Epithelial cell of prostate (primary cell): ENCODE measurements at places on chromosomes 1 and 21.

- DNase-seq: peak; percentile 62
Observed at GRCh38 chr1:51592711-51593110, 24.2 kb upstream of the OSBPL9 start.

DNA sequence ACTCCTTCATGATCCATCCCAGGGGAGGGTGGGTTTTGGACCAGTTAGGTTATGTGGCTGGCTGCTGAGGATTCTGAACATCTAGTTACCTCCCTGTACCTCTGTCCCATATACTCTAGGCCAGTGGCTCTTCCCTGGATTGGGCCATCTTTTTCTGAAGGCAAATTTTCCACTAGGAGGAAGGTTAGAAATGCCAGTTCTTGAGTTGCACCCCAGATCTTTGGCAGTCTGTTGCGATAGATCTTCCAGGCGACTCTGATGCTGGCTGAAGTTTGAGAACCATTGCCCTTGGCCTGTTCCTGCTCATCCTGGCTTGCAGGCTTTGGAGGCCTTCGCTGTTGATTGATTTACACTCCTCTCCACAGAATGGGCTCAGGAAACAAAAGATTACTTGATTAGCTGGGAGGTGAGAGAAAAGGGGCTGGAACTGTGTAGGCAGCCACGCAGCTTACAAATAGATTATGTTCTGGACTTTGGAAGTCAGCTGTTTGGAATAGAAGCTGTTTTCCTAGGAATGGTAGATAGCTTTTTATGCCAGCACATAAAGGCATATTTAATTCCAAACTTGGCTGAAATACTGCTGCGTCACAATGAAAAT lies 110.1 kb downstream of the MRPS6 start:
- no peak for DNase-seq

- DNase-seq: no peak
Observed at GRCh38 chr1:203289281-203289981, 15.9 kb upstream of the BTG2 start.

DNA sequence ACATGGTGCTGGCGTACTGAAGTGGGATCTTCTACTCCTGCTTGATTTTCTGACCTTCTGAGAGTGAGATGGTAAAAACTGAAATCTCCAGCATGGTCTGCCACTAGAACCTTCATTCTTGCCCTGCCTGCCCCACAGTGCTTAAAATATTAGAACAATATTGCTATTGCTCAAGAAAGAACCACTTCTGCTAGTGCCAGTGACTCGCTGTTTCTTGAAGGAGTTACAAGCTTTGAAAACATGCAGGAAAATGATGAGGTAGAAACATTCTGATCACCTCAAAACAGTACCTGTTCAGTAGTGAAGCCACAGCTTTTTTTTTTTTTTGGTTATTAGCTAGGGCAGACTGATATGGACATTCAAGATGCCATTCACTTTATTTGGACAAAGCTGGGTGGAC lies 95.3 kb downstream of the BACH1 start:
- no peak for DNase-seq

- no peak for DNase-seq
Observed at GRCh38 chr21:31172328-31172727, 134.1 kb upstream of the KRTAP19-8 start.

- DNase-seq: no peak
Observed at GRCh38 chr1:154748405-154748775, 121.7 kb downstream of the KCNN3 start.

DNA sequence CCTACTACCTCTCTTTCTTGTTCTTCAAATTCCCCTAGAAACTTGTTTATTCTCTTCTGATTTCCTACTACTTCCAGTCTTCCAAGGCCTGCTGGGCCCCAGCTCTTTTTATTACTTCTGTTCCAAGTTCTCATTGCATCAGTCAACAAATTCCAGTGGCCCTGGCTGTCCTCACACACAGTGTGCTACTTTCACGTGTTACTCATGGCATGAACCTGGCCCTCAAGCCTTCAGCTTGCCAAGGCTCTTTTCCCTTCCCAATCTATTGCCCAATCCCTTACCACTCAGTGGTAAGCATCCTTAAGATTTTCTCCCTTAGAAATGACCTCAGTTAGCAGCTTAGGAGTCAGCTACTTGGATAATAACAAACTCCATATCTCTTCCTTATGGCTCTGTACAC lies 613.5 kb downstream of the LMO4 start:
- no peak for DNase-seq
